ENCODE measurements at places on chromosomes 13 and 19.
A peak's percentile ranks its signal among the peaks of the same experiment; 100 is the strongest.

DNA sequence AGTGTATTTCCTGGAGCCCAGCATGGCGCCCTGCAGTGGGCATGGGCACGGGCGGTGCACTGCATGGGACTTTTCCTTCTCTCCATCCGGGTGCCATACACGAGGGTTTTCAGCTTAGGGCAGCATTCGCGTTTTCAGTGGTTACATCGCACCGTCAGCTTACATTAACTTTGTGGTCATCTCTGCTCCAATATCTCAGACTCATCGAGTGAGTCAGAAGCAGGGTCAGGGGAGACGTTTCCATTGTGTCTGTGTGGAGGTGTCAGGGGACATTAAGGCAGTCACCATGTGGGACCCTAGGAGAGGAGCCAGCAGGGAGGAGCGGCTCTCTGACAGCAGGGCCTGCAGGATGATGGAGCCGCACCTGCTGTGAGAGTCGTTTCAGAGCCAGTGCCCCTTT is 541.0 kb downstream of the FGF9 start:
- no peak for DNase-seq

GRCh38 chr19:3357992-3358688 is 8.2 kb upstream of the NFIC start:
- no peak for DNase-seq

DNA sequence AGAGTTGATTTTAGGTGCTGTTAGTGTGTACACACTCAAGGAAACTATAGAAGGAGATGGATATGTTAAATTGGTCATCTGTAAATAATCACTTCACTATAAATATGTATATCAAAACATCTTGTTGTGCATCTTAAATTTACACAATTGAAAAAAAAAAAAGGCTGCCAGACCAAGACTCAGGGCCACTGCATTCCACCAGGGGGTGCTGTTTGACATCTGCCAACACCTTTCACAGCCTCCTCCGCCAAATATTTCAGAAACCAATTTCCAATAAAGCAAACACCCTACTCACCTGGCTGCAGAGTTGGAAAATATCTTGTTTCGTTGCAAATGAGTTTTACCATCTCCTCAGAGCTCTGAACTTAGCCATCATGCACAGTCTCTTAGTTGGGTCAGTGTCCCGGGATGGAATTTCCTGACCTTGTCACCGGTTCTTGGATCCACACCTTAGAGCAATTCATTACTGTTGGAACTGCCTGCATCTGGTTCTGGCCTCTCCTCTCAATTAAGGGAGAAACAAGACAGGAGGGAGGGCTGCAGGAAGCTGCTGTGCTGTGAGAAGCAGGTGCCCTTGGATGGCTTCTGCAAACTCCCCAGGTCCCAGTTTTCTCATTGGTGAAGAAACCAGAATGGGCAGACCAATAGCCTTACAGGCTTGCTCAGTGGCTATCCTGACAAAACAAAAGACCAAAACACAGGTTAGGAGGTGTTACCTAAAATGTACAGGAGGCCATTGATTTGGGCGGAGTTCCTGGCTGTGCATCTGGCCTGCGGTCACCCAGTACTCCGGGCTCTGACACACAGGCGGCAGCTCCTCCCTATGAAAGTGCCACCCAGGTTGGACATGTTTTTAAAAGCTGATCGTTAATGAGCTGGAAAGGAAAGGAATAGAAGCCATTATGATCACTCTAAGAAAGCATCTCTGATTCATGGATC is 746.6 kb downstream of the UQCRFS1 start:
- DNase-seq, result peak; percentile 31

GRCh38 chr19:43596842-43597461 is 557 bp downstream of the ZNF576 start:
- DNase-seq, result no peak

DNA sequence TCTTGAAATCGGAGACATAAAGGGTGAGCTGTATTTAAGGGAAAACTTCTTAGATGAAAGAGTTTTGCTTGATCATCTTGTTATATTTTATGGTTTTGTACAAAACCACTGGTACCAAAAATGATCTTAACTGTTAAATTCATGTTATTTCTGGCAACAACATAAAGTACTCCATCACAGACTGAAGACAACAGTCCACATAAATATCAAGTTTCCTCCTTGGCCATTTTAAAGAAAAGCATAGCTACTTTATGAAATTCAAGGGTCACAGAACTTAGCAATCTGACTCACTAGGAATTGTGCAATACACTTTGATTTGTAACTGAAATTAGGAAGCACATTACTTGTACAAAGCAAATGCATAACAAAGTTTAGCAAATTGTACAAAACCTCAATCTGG is 66.3 kb downstream of the TBC1D4 start:
- peak; percentile 59 for DNase-seq

DNA sequence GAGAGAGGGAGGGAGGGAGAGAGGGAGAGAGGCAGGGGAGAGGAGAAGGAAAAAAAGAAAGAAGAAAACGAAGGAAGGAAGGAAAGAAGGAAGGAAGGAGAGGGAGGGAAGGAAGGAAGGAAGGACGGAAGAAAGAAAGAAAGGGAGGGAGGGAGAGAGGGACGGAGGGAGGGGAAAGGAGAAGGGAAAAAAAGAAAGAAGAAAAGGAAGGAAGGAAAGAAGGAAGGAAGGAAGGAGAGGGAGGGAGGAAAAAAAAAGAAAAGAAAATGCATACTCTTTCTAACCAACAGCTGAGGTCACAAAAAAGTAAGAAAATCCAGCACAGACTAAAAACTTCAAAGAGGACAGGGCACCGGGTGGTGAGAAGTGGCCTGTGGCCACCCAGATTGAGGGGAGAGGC is 109.7 kb downstream of the GNG7 start:
- DNase-seq, result no peak

DNA sequence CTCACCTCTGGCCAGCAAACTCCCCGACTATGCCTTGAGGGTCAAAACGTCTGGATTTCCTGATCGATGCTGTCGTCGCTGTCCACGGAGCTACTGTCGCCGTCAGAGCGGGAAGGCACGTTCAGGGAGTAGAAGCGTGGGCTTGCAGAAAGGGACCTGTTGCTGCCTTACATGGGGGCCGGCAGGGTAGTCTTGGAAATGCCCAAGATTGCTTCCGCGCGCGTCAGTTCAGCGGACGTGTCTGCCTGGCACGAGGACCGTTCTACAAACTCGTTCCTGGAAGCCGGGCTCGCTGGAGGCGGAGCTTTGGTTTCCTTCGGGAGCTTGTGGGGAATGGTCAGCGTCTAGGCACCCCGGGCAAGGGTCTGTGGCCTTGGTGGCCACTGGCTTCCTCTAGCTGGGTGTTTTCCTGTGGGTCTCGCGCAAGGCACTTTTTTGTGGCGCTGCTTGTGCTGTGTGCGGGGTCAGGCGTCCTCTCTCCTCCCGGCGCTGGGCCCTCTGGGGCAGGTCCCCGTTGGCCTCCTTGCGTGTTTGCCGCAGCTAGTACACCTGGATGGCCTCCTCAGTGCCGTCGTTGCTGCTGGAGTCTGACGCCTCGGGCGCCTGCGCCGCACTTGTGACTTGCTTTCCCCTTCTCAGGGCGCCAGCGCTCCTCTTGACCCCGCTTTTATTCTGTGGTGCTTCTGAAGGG is 15.4 kb downstream of the RB1 start:
- DNase-seq, result no peak

- DNase-seq, result no peak
Observed at GRCh38 chr13:34901572-34901971, 40.5 kb upstream of the NBEA start.

- no peak for DNase-seq
Observed at GRCh38 chr13:21897161-21897560, 226.3 kb downstream of the FGF9 start.

DNA sequence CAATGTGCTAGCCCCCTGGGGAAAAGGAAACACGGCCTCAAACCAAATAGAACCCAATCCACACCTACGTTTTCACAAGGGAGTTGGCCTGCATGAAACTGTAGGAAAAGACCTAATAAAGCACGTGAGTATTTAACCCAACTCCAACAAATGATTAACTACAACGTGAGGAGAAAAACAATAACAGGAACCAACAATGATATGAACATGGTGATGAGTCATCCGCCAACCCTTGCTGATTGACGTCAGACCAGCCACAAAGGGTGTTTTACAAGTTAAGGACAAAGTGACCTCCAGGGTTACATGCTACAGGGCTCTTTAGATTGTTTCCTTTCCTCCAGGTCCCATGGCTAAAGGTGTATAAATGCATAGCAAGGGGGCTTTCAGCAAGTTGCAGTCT is 460.5 kb downstream of the COG6 start:
- DNase-seq, result peak; percentile 76

GRCh38 chr19:48480558-48481500 is 11.7 kb downstream of the CYTH2 start:
- DNase-seq, result no peak

- DNase-seq, result no peak
Observed at GRCh38 chr19:14449321-14449720, 16.2 kb downstream of the PKN1 start.

- no peak for DNase-seq
Observed at GRCh38 chr13:73687087-73687486, 447.1 kb downstream of the KLF12 start.

GRCh38 chr13:112602189-112602588 is 14.2 kb upstream of the TUBGCP3 start:
- no peak for DNase-seq

DNA sequence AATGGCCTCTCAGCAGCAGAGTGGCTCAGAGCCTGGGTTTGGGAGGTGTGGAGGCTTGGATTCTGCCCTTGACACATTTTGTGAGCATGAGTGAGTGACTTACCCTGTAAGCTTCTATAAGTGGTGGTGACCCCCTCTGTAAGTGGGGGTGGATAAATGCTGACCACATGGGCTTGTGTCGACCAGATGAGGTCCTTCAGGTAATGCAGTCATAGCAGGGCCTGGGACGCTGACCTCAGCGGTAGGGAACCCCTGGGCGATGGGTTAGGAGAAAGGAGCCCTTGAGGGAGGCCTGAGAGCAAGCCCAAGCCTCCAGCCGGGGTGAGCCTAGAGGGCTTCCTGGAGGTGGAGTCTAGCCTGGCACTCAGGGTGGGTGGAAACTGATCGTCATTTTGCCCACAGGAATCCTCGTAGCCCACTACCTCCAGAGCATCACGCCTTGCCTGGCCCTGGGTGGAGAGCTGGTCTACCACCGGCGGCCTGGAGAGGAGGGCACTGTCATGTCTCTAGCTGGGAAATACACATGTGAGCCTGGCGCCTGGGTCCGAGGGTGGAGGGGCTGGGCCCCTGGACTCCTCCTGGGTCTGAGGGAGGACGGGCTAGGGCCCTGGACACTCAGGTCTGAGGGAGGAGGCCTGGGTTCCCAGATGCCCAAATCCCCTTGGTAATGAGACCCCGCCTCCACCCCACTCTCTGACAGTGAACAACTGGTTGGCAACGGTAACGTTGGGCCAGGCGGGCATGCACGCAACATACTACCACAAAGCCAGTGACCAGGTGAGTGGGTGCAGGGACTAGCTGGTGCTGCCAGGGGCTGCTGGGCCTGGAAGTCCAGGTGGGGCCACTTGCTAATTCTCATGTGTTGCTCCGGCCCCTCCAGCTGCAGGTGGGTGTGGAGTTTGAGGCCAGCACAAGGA is 5.0 kb upstream of the APOE start:
- no peak for DNase-seq
